ENCODE measurements at places on chromosomes 13 and 19. TPM values are rescaled to one million over a fixed set of nuclear protein-coding genes. Genes with fewer than 3 reads are reported as not detected.

STARD13 gene
- 63.8 TPM for total RNA-seq

- no peak for DNase-seq
Observed at GRCh38 chr13:35964863-35965180, 166.4 kb downstream of the DCLK1 start.

GRCh38 chr13:113928685-113929627 is 44.9 kb downstream of the C13orf46 start:
- DNase-seq: no peak

DNA sequence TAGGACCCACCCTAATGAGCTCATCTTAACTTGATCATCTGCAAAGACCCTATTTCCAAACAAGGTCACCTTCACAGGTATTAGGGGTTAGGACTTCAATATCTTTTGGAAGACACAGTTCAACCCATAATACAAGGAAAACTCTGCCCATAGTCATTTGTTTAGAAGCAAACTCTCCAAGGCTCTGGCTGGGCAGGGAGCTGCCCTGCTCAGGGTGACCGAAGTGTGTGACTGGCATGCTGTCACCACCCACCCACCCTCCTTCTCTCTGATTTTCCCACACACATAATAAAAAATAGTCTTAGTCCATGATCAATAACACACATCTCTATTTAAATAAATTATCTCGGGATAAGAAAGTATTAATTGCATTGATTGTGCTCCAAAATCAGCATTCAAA is 161.1 kb downstream of the KCTD15 start:
- DNase-seq: no peak

DNA sequence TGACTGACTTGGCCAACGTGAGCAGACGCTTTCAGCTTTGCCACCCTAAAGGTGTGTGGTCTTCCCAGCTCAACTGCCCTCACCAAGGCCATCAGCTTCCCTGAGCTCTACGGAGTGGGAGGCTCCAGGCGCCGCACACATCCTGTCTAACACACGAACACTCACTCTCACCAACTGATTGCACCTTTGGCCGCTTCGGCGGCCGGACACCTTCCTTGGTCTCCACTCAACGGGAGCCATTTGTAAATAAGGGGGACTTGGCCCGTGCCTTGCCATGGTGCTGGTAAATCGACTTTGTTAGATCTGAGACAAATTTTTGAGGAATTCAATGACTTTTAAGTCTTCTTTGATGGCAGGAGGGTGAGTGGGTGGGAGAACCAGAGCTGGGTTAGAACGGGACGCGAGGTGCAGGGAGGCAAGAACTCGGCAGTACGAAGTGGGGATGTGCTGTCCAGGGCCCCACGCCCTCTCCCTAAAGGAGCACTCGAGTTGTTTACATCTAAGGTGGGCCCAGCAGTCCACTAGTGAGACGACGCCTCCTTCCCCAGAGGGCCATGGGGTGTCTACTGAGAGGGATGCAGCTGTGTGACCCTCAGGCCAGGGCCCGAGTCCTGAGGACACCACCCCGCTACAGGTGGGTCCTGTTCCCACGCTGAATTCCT is 4.4 kb downstream of the C13orf46 start:
- no peak for DNase-seq
